ENCODE measurements at places on chromosomes 7 and 10.

- no peak for DNase-seq
These were observed 21.3 kb upstream of the ZNF467 start for GRCh38 chr7:149794661-149795060.

DNA sequence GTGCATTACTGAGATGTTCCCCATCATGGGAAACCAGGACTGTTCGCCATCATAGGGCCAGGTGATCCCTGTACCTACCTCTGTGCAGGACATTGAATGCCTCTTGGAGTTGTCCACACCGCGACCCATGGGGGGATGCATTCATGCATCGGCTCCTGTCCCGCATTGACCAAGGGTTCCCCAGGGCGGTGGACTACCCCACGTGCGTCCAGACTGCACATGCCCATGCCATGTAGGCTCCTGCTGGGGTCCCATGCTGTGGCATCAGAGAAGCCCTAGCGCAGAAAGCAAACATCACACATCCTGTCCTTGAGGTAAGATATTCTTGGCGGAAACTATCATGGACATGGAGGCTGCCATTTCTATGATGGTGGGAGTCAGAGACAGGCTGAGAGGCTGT, 121.6 kb upstream of the UNC5B start:
- DNase-seq, result no peak

DNA sequence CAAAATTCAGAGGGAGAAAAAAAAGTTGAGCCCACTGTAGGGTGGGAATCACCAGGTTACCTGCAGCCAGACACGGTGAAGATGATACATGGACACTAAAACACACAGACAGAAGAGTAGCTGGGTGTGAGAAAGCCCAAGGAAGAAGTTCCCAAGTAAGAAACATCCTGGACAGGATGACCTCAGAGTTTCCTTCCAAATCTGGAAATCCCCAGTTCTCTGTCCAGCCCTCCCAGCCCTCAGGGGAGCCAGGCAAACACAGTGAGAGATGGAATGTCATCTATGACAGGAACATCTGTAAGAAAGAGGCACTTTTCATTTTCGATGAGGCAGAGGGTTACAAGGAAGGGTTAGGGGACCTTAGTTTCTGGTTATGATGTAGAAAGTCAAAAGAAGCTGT, 125.1 kb upstream of the LYZL1 start:
- DNase-seq, result peak; percentile 51

DNA sequence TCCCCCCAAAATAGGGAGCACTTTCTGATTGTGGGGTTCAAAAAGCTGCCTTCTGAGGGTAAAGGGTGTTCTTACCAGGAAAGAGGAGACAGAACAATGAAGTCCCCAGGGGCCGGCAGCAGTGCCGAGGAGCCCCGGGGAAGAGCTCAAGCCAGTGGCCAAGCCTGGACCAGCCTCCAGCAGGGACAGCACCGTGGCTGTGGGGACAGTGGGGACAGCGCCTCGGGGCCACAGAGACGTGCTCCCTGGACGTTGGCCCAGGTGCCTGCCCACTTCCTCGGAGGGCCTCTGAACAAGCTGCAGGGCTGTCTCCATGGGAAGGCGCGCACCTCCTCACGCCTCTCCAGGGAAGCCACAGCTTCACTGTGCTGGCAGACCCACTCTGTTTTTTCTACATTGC, 312.6 kb downstream of the PTPRN2 start:
- DNase-seq, result no peak

DNA sequence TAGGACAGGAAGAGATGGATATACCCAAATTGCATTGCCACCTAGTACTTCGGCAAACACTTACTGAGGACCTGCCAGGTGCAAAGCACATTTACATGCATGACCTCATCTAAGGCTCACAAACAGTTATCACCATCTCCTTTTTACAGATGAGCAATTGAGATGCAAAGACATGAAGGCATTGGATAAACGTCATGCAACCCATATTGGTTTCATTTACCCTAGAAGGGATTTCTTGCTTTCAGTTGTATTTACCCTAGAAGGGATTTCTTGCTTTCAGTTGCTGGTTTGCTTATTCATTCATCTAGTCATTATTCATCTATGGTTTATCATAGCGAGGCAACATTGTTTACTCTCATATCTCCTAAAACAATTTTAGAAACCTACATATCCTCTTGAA, 52.2 kb downstream of the STEAP1B start:
- no peak for DNase-seq

DNA sequence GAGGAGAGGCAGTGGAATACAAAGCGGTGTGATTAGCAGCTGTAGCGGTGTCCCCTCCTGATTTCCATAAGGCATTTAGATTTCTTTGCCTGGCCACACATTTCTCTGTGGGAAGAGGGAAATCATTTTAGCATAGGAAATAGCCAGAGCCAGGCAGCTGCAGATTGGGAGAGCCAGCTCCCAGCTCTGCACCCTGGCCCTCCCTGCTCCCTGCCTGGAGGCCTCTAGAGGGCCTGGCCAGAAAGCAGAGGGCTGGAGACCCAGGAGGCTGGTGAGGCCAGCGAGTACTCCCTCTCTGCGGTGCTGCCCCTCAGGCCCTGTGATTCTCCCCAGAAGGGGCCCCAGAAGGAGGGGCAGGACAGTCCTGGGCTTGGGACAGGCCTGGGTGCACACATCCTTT, 85.7 kb downstream of the C10orf105 start:
- no peak for DNase-seq

DNA sequence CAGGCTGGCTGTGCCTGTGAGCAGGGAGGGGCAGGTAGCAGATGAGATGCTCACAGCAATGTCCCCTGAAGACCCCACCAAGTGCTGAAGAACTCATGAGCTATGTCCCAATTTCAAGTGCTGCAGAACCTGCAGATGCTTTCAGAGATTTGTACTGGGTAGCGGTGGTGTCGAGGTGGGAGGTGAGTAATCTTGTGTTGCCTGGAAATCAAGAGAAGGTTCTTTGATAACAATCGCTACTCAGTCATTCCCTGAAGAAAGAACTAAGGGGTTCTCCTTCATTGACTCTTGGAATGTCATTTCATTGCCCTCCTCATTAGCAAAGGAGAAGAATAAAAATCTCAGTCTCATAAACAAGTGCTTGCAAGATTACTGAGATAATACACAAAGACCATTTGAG, 246.4 kb downstream of the EMX2 start:
- DNase-seq, result no peak

DNA sequence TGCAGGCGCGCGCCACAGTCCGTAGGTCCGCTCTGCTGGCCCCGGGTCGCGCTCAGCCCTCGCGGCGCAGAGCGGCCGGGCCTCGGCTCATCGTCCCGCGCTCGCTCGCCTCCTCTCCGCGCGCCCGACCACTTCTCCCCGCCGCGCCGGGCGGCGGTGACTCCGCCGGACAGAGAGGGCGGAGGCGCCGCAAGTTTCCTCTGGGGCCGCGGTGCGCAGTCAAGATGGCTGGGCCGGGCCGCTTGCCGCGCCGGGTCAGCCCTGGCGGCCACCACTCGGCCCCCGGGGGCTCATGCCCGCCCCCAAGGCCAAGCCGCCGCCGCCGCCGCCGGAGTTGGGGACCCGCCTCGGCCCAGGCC, 441 bp downstream of the FZD8 start:
- DNase-seq, result peak; percentile 6

DNA sequence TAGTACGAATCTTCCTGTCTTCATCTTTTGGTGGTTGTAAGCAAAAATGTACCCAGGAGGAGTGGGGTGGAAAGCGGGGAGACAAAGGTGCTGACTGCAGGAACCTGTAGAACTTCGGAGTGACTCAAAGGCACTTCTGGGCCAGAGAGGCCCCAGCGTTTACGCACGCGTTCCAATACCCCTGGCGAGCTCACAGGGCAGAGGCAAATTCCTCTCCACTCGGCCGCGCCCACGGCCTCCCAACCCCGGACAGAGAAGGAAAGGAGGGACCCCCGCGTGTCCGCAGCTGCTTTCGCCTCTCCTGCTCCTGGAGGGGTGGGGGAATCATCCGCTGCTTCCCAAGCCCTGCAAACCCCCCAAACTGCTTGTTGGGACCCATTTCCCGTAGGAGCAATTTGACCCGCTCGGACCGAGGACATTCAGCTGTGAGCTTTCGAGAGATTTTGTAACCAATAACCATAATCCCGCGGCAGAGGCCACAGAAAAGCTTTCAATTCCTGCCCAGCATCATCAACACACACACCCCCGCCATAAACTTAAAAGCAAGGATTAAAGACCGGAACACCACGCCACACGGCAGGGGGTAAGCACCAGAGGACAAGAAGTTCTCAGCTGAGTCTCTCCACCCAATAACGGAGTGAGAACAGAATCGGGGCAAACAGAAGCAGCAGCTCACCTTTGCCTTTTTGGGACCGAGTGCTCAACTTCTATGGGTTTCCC, 2.3 kb downstream of the IGF2BP3 start:
- DNase-seq, result peak; percentile 72

DNA sequence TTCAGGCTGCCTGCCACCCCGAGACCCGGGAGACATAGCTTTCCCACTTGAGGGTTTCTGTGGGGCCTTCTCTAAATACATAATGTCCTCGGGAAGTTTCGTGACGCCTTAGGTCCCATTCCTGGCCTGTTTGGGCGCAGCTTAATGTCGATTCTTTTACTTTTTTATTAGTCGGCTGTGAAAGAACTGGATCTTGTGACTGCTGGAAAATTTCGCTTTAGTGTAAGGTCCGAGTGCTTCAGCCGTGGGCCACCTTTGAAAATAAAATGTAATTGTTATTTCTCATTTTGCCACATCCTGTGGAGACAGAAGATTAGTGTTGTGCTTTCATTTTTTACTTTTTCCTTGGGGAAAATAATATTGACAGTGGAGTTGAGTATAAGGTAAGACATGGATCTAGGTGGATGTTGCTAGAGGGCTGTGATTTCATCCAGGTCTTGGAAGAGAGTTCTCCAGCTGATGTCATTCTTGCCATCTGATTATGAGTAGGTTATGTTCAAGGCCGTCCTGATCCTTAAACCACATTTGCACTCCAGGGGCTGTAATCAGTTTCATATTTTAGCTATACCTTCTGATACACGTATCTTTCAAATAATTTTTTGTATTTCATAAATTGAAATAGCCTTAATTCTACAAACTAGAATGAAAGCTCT, 830 bp downstream of the RAB18 start:
- DNase-seq, result no peak

- DNase-seq, result no peak
These were observed 2.6 kb upstream of the MUC12 start for GRCh38 chr7:100966542-100967291.

Data from NCI-H226 (cell line).